Mucosa of descending colon (tissue), 3 donors: ENCODE measurements at places on chromosomes 3 and 15. TPM values are rescaled to one million over a fixed set of nuclear protein-coding genes. Genes with fewer than 3 reads are reported as not detected.

CEP70 gene
- 56.9 TPM for total RNA-seq

CYP1A2 gene
- total RNA-seq: not detected

DNA sequence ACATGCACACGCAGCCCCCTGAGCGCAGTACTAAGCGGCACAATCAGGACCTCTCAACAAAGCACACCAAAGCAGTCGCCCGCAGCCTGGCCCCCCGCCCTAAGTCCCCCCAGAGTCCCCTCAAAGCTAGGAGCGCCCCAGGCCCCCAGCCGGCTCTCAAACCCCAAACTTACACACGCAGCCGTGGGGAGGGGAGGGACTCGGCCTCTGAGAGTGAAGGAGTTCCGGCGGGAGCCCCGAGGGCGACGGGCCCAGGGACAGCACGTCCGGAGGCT, 5.5 kb downstream of the GATA2 start:
- DNase-seq: no peak

- no peak for DNase-seq
Observed at GRCh38 chr15:100141311-100142001, 200.3 kb downstream of the ADAMTS17 start.

DNA sequence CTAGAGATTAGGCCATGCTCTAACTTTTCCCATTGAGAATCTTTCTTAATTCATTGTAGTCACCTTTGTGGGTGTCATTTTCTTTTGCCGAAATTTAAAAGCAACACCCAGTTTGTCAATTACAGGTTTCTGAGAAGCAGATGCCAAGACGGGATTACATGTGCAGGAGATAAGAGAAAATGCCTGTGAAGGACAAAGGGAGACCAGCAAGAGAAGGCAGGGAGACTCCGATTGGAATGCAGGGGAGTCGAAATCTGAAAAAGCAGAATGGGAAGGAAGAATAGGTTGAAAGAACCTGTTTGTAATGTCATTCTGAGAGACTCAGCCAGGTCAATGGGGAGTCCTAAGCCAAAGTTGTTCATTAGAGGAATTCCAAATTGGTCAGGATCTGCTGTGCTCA, 3.6 kb upstream of the DPH6 start:
- DNase-seq: no peak

DNA sequence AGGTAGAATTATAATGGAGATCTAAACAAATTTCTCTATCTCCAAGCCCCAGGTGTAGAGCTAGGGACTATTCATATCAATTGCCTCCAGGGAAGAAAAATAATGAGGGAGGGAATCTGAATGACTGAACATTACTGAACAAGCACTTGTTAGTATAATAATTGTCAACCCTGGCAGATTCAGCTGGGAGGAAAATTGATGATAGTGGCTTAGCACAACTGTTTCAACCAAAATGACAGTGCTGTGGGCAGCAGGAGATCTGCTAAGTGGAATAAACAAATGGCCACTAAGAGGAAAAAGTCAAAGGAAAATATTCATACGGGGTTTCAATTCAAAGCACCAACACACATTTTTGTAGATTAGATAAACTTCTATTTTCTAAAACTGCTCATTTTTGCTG, 294.9 kb upstream of the ZNF385D start:
- DNase-seq: no peak

GRCh38 chr15:40844696-40845030, 815 bp downstream of the SPINT1 start:
- peak; percentile 69 for DNase-seq

GRK7 gene
- total RNA-seq: not detected
